Left cardiac atrium (tissue), 4 donors: ENCODE measurements at places on chromosomes 5 and 9. TPM values are rescaled to one million over a fixed set of nuclear protein-coding genes. Genes with fewer than 3 reads are reported as not detected.

Gene CCDC192
- not detected for total RNA-seq

Gene ITK
- total RNA-seq = 2.2 TPM

Gene SLC46A2
- total RNA-seq = not detected

Gene SHISAL2B
- total RNA-seq = not detected

Gene ARHGEF37
- 17.3 TPM for total RNA-seq

Gene POU5F2
- total RNA-seq = 0.60 TPM

Gene TRAPPC13
- total RNA-seq = 18.1 TPM

Gene PDE8B
- 40.2 TPM for total RNA-seq

Gene TMC1
- 0.27 TPM for total RNA-seq

GRCh38 chr5:138459311-138459933 lies 5.9 kb upstream of the EGR1 start:
- DNase-seq = peak; percentile 73

DNA sequence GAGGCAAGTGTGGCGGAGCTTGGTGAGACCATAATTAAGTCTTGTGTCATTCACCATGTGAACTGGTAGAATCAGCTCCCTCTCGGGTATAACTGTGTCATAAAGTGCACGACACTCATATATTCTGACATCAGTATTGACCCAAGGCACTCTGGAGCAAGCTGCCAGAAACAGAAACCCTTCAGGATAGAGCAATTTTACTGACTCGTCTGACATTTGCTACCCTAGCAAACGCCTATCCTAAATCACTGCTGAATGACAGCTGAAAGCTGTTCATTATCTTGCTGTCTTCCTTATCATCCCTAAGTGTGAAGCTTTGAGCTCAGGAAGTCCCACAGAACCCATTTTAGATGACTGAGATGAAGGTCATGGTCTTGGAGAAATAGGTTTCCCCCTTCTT lies 27.8 kb downstream of the PTCH1 start:
- no peak for DNase-seq

GRCh38 chr5:7420510-7421280 lies 24.8 kb downstream of the ADCY2 start:
- no peak for DNase-seq

GRCh38 chr5:58412932-58413331 lies 47.0 kb downstream of the PLK2 start:
- DNase-seq = no peak

GRCh38 chr9:8223861-8224260 lies 424.3 kb upstream of the DMAC1 start:
- no peak for DNase-seq

DNA sequence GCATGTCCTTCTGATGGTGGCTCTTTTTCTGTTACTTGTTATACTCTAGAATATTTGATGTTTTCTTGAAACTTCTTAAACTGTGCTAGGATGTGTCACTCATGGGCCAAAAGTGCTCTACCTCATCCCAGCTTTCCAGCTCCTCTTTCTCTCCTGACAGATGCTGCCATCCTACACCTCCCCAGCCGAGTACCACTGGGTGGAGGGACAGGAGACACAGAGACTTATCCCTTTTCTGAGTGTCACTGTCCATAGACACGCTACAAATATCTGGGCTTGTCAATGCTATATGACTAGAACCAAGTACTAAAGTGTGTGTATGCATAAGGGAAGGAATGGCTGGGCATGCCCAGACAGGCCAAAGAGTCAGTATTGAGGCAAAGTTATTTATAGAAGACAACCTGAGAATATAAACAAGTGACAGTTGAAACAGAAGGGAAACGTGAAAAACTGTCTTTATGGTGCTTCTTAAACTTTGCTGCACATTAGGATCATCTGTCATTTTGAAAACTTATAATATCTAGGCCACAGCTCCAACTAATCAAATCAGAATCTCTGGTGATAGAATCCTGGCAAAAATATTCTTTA lies 188.0 kb downstream of the CARTPT start:
- no peak for DNase-seq

DNA sequence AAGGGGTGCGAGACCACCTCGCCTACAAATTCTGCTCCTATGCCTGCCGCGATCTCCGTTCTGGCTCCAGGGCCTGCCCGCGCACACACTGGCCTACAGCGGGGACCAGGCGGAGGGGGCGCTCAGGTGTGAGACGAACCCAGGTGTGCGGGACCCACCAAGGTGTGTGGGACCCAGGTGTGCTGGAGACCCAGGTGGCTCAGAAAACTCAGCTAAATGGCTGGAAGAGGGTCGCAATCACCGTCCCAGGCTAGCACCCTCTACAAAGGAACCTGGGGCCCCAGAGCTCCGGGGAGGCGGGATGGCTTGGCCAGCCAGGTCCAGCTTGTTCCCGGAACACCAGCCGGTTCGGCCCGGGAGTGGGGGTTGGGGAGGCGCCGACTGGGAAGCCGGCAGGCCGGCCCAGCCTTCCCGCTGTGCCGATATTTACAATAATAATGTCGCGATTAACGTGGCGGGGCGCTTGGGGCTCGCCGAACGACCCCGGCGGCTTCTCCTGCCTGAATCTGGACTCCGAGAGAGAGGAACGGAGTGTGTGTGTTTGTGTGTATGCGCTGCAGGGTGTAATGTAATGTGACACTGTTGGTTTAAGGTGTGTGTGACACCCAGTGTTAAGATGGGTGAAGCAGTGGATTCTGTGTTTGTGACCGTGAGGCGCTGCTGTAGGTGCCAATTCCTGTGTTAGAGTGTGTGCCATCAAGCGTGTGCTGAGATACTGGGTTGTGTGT lies 1.4 kb downstream of the PCDH1 start:
- no peak for DNase-seq

GRCh38 chr9:21750021-21750735 lies 52.3 kb upstream of the MTAP start:
- no peak for DNase-seq

- DNase-seq = no peak
These were observed 71.4 kb downstream of the RFK start for GRCh38 chr9:76322810-76323209.

DNA sequence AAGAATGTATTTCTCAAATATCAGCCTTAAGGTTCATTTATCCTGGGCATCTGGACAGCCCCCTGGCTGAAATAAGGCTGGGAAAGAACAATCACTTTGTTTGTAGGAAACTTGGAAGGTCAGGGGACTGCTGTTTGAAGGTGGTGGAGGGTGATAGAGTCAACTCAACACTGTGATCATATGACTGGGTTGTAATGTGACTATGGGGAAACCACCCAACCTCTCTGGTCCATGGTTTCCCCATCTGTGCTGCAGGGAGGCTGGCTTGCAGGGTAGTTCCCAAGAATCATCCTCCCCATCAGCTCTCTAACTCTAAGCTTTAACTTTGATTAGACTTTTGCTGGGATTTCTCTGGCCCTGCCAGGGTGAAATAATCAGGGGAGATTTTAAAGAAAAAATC lies 10.0 kb downstream of the INSYN2B start:
- no peak for DNase-seq

GRCh38 chr9:29659736-29660135 lies 2086.5 kb upstream of the C9orf72 start:
- DNase-seq = no peak

DNA sequence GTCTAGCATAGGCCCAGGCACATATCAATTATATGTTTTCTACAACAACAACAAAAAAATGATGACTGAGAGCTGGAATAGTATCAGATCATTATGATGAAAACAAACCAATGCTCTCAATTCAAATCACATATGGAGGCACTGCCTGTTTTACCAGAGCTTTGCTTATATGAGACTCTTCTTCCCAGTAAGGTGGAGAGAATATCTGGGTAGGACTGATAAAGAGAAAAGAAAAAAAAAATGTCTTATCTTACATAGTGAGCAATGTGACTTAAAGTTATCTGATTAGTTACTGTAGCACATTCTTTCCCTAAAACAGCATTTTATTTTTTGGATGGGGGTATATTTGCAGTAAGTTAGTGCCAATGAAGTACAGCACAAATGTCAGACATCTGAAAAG lies 154.8 kb downstream of the RAB3C start:
- no peak for DNase-seq

GRCh38 chr5:1003296-1003937 lies 5.2 kb upstream of the NKD2 start:
- DNase-seq = no peak

DNA sequence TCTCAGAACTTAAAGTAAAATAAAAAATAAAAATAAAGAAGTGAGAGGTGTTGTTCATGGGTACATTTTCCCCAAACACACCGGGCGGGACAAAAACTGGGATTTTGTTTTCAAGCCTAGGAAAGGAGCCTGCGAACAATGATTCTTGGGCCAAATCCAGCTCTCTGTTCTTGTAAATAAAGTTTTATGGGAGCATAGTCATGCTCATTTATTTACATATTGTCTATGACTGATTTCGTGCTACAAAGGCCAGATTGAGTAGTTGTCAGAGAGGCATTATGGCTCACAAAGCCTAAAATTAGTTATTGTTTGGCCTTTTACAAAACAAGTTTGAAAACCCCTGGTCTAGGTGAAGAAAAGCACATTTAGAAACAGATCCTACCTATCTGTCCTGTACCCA lies 821.0 kb upstream of the GRAMD2B start:
- no peak for DNase-seq

DNA sequence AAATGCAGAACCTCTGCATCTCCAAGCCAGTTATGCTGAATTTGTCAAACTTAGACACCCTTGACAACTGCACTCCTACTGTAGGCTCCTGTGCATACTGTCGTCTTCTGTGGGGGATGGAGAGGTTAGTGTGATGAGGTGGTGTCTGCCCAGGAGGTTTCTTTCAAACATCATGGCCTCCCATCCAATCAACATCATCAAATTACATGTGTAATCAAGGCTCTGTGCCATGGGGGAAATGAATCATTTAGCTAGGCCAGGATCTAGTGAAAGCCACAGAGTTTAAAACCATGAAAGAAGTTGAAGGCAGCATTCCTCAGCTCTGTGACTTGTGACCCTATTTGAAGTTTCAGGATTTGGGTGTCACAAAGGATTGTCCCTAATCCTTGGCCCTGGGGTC lies 240.6 kb downstream of the MARCHF11 start:
- DNase-seq = no peak
